ENCODE measurements at places on chromosomes 12 and 14. TPM values are rescaled to one million over a fixed set of nuclear protein-coding genes. Genes with fewer than 3 reads are reported as not detected.

The RNASE3 gene
- not detected for total RNA-seq

The ASB2 gene
- 2.3 TPM for total RNA-seq

The NTN4 gene
- 3.3 TPM for total RNA-seq

The NINJ2 gene
- total RNA-seq = 0.94 TPM

The GALNT16 gene
- total RNA-seq = 2.9 TPM

The LRFN5 gene
- 6.3 TPM for total RNA-seq

The KCNK13 gene
- 0.89 TPM for total RNA-seq

The MYF5 gene
- total RNA-seq = not detected

The GTF2A1 gene
- 50.6 TPM for total RNA-seq

The CEBPE gene
- total RNA-seq = not detected

The PIANP gene
- 2.2 TPM for total RNA-seq

The TSPAN8 gene
- total RNA-seq = not detected

The B4GALNT1 gene
- total RNA-seq = 2.4 TPM

The DICER1 gene
- total RNA-seq = 52.6 TPM

The LRIG3 gene
- total RNA-seq = 7.5 TPM

The DLK1 gene
- 1.1 TPM for total RNA-seq

The AICDA gene
- total RNA-seq = not detected

The MMP19 gene
- total RNA-seq = 0.08 TPM

The ZNF891 gene
- total RNA-seq = 5.4 TPM

The GZMH gene
- not detected for total RNA-seq

The ANAPC7 gene
- 99.3 TPM for total RNA-seq

The PLXNC1 gene
- total RNA-seq = 6.5 TPM

The SMOC1 gene
- 1.0 TPM for total RNA-seq

The FGF23 gene
- 0.56 TPM for total RNA-seq

The CLEC14A gene
- not detected for total RNA-seq

Measured in GM23338 (cell line).